Upper lobe of left lung (tissue), 6 donors: ENCODE measurements at places on chromosomes 2 and 18. TPM values are rescaled to one million over a fixed set of nuclear protein-coding genes. Genes with fewer than 3 reads are reported as not detected.

GRCh38 chr2:286774-287392 lies 1.0 kb downstream of the ALKAL2 start:
- peaks cover 6% of the 10 kb centered on the region for H3K36me3 ChIP-seq
- no peak for DNase-seq
- no peak overlapping the region for H3K4me3 ChIP-seq
- no peak overlapping the region for H3K27ac ChIP-seq

- no peaks in the 10 kb centered on the region for H3K27me3 ChIP-seq
- H3K4me1 ChIP-seq, result peaks cover 49% of the 10 kb centered on the region
- peaks cover 3% of the 10 kb centered on the region for H3K36me3 ChIP-seq
These were observed 10.2 kb downstream of the MLPH start for GRCh38 chr2:237497009-237497837.

DNA sequence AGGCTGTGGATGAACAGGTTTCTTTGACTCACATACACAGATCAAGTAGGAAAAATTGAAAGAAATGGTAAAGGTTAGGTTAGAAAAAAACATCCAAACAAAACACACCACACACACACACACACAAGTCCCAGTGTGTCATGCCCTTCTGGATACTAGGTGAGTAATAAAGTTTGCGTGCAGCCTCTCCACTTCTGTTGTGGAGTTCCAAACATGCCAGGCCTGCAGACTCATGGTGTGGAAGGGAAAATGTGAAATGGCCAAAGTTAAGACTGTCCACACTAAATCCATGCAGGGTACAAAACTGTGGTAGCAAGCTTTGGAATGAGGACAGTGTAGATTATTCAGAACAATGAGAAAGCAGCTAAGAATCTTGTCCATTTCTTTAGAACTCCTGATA lies 114.6 kb downstream of the IKZF2 start:
- no peaks in the 10 kb centered on the region for H3K36me3 ChIP-seq
- H3K27ac ChIP-seq, result no peak overlapping the region
- no peak for DNase-seq
- no peaks in the 10 kb centered on the region for H3K4me1 ChIP-seq
- H3K27me3 ChIP-seq, result no peaks in the 10 kb centered on the region

- H3K27me3 ChIP-seq, result no peaks in the 10 kb centered on the region
- no peaks in the 10 kb centered on the region for H3K4me1 ChIP-seq
- H3K36me3 ChIP-seq, result peaks cover 62% of the 10 kb centered on the region
- H3K4me3 ChIP-seq, result no peak overlapping the region
- DNase-seq, result no peak
- no peak overlapping the region for H3K27ac ChIP-seq
These were observed 102.8 kb upstream of the TFCP2L1 start for GRCh38 chr2:121387591-121388325.

GRCh38 chr2:41914936-41915335 lies 132.9 kb upstream of the PKDCC start:
- H3K27ac ChIP-seq, result no peak overlapping the region
- H3K4me3 ChIP-seq, result no peak overlapping the region
- H3K27me3 ChIP-seq, result no peaks in the 10 kb centered on the region
- H3K4me1 ChIP-seq, result peaks cover 3% of the 10 kb centered on the region
- DNase-seq, result no peak
- no peaks in the 10 kb centered on the region for H3K36me3 ChIP-seq

DNA sequence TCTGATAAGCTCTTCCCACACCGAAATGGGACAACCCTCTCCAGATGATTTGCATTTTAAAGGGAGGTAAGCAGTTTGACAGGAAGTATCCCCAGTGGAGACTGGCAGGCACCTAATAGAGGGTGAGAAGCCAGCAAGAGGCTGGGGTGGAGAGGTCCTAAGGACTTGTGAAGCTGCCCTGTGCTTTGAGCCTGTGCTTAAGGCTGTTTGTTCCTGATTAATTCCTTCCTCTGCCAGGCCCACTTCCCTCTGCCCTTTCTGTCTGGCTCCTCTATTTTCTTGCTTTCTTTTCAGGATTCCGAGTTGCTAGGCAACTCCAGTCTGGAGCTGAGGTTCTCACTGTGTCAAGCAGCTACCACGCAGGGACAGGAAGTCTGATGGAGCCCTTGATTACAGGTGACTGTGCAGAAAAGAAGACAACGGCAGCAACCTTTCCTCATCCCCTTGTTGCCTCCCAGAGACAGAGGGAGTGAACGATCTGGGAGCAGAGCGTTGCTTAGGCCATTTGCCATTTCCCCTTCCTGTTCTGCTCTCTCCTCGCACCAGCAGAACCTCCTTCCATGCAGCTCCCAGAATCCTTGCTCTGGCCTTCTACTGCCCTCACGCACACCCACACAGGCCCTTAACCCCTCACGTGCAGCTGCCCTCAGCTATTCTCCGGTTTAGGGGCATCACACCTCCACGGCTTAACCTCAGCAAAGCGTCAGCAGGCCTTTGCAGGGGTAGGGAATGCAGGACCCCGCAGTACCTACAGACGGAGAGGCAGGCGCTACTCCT lies 103.6 kb upstream of the CELF4 start:
- DNase-seq, result peak; percentile 61
- H3K36me3 ChIP-seq, result no peaks in the 10 kb centered on the region
- peaks cover 5% of the 10 kb centered on the region for H3K4me1 ChIP-seq
- no peaks in the 10 kb centered on the region for H3K27me3 ChIP-seq
- peak overlapping the region; percentile 39 for H3K27ac ChIP-seq

SLC9A4 gene
- not detected for total RNA-seq

DNA sequence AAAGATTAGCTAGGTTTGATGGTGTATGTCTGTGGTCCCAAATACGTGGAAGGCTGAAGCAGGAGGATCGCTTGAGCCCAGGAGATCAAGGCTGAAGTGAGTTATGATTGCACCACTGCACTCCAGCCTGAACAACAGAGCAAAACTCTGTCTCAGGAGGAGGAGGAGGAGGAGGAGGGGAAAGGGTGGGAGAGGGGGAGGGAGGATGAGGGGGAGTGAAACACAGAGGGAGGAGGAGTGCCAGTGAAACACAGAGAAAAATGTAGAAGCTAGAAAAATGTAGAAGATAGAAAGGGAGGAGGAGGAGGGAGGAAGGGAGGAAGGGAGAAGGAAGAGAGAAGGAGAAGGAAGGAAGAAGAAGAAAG lies 387.5 kb downstream of the MTX2 start:
- H3K27me3 ChIP-seq, result no peaks in the 10 kb centered on the region
- peaks cover 4% of the 10 kb centered on the region for H3K4me1 ChIP-seq
- H3K36me3 ChIP-seq, result no peaks in the 10 kb centered on the region
- H3K4me3 ChIP-seq, result no peak overlapping the region

GRCh38 chr2:26067186-26067974 lies 33.5 kb downstream of the RAB10 start:
- no peaks in the 10 kb centered on the region for H3K27me3 ChIP-seq
- no peaks in the 10 kb centered on the region for H3K36me3 ChIP-seq
- H3K4me3 ChIP-seq, result no peak overlapping the region
- DNase-seq, result no peak
- H3K27ac ChIP-seq, result no peak overlapping the region

OTX1 gene
- 0.24 TPM for total RNA-seq

GRCh38 chr18:34863702-34864101 lies 153.6 kb downstream of the DTNA start:
- no peak for DNase-seq
- H3K27ac ChIP-seq, result no peak overlapping the region
- H3K27me3 ChIP-seq, result no peaks in the 10 kb centered on the region
- H3K4me1 ChIP-seq, result no peaks in the 10 kb centered on the region

GRCh38 chr18:77042583-77042982 lies 90.0 kb downstream of the MBP start:
- H3K27ac ChIP-seq, result no peak overlapping the region
- H3K36me3 ChIP-seq, result peaks cover 14% of the 10 kb centered on the region
- no peak for DNase-seq
- H3K27me3 ChIP-seq, result no peaks in the 10 kb centered on the region

GRCh38 chr2:545711-546650 lies 131.2 kb downstream of the TMEM18 start:
- no peaks in the 10 kb centered on the region for H3K36me3 ChIP-seq
- no peaks in the 10 kb centered on the region for H3K27me3 ChIP-seq
- no peak overlapping the region for H3K4me3 ChIP-seq
- no peak for DNase-seq
- H3K27ac ChIP-seq, result no peak overlapping the region

- H3K36me3 ChIP-seq, result no peaks in the 10 kb centered on the region
- no peaks in the 10 kb centered on the region for H3K4me1 ChIP-seq
- H3K4me3 ChIP-seq, result no peak overlapping the region
- no peak overlapping the region for H3K27ac ChIP-seq
- no peaks in the 10 kb centered on the region for H3K27me3 ChIP-seq
- DNase-seq, result no peak
These were observed 499.7 kb upstream of the KLHL29 start for GRCh38 chr2:22885245-22885644.

- no peaks in the 10 kb centered on the region for H3K4me1 ChIP-seq
- DNase-seq, result no peak
- H3K36me3 ChIP-seq, result no peaks in the 10 kb centered on the region
- no peak overlapping the region for H3K4me3 ChIP-seq
These were observed 12.3 kb upstream of the ATP9B start for GRCh38 chr18:79056827-79057367.

DNA sequence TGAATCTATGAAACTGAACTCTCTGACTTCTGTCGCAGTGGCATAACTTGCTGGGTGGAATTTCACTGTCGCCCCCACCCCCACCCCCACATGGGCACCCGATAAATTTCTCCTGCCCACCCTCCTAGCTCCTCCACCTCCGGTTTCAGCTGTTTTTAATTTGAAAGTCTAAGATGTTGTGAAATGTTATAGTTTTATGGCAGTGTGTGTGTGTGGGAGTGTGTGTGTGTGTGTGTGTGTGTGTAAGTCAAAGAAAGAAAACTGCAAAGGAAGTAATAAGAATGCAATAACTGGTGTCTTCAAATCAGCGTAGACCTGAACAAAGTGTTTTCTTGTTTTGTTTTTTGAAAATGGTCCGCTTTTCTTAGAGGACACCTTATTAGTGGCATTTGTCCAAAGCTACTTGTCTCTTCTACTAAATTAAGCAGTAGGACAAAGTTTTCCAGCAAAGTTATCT lies 388 bp downstream of the DTNA start:
- no peaks in the 10 kb centered on the region for H3K36me3 ChIP-seq
- no peak overlapping the region for H3K27ac ChIP-seq
- H3K4me3 ChIP-seq, result no peak overlapping the region

DNA sequence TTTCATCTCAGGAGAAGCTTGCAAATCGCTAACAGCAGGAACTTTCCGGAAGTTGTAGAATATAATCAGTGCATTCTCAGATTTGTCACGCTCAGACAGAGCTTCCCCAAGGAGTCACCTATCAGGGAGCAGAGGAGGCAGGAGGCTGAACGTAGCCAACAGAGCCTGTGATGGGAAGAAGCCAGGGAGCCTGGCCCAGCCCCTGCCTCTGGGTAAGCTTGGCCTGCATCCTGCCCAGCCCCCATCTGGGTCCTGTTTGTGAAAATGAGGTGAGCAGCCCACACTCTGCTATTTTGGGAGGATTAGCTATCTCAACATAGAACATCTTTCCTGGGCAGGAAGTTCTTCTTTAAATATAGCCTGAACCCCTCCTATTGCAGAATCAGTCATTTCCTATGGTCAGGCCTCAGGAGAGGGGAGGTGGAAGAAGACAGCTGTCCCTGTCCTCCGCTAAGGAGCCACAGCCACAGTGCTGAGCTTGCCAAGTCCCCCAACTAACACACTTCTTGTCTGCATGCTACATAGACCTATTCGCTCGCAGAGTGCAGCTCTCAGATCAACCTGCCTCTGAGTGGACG lies 19.2 kb upstream of the PKDCC start:
- no peak overlapping the region for H3K4me3 ChIP-seq
- H3K27ac ChIP-seq, result no peak overlapping the region
- H3K36me3 ChIP-seq, result no peaks in the 10 kb centered on the region
- H3K27me3 ChIP-seq, result no peaks in the 10 kb centered on the region

LYPD6 gene
- not detected for total RNA-seq

DNA sequence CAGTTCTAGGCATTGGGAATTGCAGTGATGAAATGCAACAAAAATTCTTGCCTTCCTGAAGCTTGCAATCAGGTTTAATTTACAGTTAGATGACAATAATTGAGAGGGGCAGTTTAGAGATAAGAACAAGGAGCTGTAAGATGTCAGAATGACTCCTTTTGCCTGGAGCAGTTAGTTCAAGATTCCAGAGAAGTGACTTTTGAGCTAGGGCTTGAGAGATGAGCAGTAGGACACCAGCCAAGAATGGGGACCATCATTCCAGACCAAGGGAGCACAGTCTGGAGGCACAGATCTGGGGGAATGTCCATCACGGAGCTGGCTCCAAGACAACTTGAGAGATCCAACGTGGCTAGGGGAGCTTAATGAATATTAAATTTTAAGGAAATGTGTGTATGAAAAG lies 26.8 kb downstream of the CACNB4 start:
- no peak overlapping the region for H3K27ac ChIP-seq
- H3K36me3 ChIP-seq, result no peaks in the 10 kb centered on the region
- no peaks in the 10 kb centered on the region for H3K27me3 ChIP-seq
- H3K4me1 ChIP-seq, result peaks cover 10% of the 10 kb centered on the region

TFCP2L1 gene
- 23.4 TPM for total RNA-seq

- no peak overlapping the region for H3K27ac ChIP-seq
- no peaks in the 10 kb centered on the region for H3K4me1 ChIP-seq
- no peak overlapping the region for H3K4me3 ChIP-seq
- no peaks in the 10 kb centered on the region for H3K36me3 ChIP-seq
- no peak for DNase-seq
These were observed 13.6 kb upstream of the THADA start for GRCh38 chr2:43609290-43609918.

DNA sequence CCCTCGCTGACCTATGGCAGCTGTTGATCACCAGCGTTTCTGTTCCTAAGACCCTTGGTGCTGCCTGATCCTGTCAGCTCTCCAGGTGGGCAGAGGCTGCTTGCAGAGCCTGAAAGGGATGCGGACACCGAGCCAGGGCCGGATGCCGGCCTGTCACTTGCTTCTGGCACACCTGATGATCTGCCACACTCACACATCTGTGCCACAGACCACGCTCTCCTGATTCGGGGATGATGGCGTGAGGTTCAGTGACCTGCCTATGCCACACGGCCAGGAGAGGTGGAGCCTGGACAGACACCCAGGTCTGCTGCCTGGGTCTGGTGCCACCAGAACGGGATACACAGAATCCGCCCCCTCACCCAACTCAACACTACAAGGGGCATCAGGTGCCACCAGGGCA lies 129.4 kb upstream of the GLI2 start:
- no peak overlapping the region for H3K27ac ChIP-seq
- no peaks in the 10 kb centered on the region for H3K36me3 ChIP-seq
- H3K4me1 ChIP-seq, result no peaks in the 10 kb centered on the region
- DNase-seq, result no peak

DNA sequence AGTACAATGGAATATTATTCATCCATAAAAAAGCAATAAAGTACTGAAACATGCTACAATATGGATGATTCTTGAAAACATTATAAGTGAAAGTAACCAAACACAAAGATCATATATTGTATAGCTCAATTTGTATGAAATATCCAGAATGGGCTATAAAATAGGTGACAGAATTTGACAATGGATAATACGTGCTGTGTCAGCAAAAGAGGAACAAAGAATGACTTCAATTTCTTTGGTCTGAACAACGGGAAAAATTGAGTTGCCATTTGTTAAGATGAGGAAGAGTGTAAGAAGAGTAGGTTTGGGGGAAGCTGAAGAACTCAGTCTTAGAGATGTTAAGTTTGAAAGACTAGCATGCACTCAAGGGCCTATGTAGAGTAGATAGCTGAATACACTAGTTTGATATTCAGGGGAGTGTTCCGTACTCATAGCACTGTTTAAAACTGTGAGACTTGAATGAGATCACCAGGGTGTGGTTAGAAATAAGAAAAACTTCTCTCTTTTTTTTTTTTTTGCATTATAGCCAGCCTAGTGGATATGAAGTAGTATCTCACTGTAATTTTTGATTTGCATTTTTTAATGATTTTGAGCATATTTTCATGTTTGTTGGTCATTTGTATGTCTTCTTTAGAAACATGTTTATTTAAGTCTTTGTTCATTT lies 213.6 kb downstream of the NR4A2 start:
- no peaks in the 10 kb centered on the region for H3K4me1 ChIP-seq
- no peaks in the 10 kb centered on the region for H3K36me3 ChIP-seq
- H3K27me3 ChIP-seq, result no peaks in the 10 kb centered on the region
- H3K4me3 ChIP-seq, result no peak overlapping the region
- no peak for DNase-seq
